OCI-LY7 (cell line): ENCODE measurements at places on chromosomes 1 and 21. TPM values are rescaled to one million over a fixed set of nuclear protein-coding genes. Genes with fewer than 3 reads are reported as not detected.

SYDE2 gene
- not detected in 2 replicates for total RNA-seq

- DNase-seq, result no peak
These were observed 2.2 kb downstream of the CSF1 start for GRCh38 chr1:109912873-109913272.

DNA sequence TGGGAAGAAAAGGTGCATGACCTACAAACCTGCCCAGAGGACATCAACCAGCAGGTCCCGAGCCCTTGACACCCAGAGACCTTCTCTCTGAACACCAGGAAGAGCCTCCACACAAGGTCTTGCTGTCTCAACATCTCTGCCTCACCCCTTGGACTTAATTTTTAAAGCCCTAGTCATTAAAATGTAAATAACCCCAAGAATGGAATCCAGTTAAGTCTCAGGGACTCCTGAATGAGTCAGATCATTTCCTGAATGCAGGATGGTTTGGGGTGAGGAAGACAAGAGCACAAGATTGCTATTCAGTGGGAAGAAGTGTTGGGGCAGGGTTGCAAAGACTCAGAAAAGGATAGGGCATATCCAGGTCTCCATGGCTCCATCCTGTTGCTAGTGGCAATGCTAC lies 17.8 kb upstream of the GRIK3 start:
- DNase-seq, result no peak

GRCh38 chr1:75471252-75471651 lies 139.7 kb downstream of the SLC44A5 start:
- DNase-seq, result no peak

GRCh38 chr1:58724483-58724882 lies 24.6 kb upstream of the MYSM1 start:
- DNase-seq, result peak; percentile 74

CD101 gene
- not detected in 2 replicates for total RNA-seq

DNA sequence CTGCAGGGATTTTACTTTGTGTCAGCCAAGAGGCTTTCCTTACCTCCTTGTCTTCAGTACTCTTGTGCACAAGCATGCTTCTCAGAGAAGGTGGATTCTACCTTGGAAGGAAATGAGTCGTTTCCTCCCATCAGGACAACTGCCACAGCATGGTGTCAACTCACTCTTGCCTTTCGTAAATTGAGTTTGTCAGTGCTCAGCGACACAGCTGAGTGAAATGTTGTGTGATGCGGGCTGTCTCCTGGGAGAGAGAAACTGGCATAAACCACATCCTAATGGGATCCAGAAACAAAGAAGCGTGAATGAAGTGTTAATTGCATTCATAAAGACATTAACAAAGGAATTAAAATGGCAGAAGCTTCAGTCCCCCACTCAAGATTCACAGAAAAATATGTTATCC lies 51.5 kb upstream of the SLC22A15 start:
- no peak for DNase-seq

CAMK2N1 gene
- not detected in 2 replicates for total RNA-seq

DNA sequence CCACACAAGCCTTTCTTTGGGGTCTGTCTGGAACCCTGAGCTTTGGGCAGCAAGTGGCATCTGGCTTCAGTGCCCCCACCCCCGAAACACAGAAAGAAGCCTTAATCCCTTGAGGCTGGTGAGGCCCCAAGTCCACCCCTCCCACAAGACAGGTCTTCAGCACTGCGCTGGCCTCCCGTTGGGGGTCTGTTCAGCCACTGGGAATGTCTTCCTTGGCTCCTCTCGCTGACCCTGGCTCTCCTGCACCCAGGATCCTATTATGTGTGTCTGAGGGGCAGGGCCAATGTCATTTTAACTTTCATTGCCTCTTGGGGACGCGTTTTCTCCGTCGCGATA lies 26.9 kb downstream of the ATP8B2 start:
- DNase-seq, result no peak

GRCh38 chr1:191690931-191691330 lies 467.3 kb upstream of the RGS18 start:
- DNase-seq, result no peak

GRCh38 chr1:228478912-228479711 lies 8.1 kb upstream of the RNF187 start:
- DNase-seq, result peak; percentile 67
